ENCODE measurements at places on chromosomes 11 and 22.

GRCh38 chr22:30287648-30288418, 1.5 kb downstream of the CASTOR1 start:
- peak; percentile 80 for DNase-seq

- no peak for DNase-seq
Observed at GRCh38 chr22:28791841-28792490, 8.4 kb downstream of the XBP1 start.

- no peak for DNase-seq
Observed at GRCh38 chr22:27573280-27574001, 228.1 kb downstream of the MN1 start.

GRCh38 chr22:38428714-38429113, 26.3 kb downstream of the KCNJ4 start:
- DNase-seq, result no peak

DNA sequence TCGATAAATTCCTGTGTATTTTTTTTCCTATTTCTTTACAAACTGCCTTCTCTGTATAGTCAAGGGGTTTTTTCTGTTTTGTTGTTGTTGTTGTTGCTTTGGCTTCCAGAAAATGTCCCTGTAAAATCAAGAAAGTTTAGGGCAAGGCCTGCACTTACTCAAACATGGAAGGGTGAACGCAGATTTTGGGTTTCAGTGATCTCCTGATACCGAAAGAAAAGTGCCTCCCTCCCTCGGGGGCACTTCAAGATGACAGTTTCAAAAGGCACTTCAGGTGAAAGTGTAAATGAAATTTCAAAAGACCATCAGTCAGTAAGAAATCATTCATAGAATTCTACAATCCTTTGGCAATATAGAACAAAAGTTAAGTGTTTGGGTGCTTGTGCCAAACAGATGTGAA, 43.4 kb upstream of the TMPRSS4 start:
- DNase-seq, result no peak

DNA sequence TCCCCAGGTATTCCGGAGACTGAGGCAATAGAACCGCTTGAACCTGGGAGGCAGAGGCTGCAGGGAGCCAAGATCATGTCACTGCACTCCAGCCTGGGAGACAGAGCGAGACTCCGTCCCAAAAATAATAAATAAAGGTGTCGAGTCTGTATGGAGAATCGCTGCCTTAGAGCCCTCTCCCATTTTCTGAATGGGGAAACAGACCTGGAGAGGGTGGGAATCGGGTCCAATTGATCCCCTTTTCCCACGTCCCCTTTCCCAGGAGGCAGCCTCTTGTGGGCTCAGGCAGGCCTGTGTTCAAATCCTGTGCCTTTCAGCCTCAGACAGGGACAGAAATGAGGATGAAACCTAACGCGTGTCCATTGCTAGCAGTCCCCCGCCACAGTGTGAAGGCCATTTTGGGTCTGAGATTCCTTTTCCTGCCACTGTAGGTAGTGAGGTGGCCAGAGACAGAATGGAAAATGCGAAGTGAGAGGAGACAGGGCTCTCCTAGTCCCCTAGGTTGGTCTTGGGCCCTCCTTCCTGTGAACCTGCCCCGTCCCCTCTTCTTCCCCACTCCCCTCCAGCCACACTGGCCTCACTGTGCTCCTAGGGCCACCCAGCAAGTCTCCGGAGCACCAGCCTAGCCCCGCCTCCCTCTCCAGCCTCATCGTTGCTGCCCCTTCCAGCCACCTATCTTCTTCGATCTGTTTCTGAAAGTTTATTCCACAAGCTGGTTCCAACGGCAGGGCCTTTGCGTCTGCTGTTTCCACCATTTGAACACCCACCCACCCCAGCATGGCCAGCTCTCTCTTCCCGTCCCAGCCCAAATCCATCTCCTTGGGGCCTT, 2.7 kb upstream of the POLDIP3 start:
- no peak for DNase-seq

DNA sequence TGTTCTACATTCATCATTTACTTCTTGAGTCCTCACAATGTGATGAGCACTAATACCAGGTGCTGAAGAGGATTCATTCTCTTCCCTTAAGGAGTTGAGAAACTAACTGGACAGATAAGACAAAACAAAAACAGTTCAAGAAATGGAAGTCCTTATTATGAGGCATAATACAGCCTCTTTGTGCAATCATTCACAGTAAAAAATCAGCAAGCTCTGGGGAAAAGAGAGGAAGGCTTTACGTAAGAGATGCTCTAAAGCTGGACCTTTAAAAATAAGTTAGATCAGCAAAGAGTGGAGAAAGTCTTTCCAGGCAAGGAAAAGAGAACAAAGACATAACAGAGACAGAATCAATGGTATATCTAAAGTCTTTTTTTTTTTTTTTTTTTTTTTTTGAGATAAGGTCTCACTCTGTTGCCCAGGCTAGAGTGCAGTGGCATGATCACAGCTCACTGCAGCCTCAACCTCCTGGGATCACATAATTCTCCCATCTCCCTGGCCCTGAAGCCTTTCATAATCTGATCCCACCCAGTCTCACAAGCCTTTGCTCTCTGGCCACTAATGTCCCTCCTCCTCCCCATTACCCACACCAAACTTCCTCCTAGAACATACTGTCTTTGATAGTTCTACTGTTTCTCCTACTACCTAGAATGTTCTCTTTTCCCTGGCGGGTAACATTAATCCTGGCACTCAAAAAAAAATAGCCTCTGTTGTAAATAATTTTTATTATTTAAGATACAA, 40.9 kb downstream of the MRTFA start:
- DNase-seq, result no peak

- no peak for DNase-seq
Observed at GRCh38 chr11:7548659-7549274, 35.0 kb downstream of the PPFIBP2 start.

GRCh38 chr22:19930551-19931486, 10.8 kb upstream of the COMT start:
- no peak for DNase-seq

- no peak for DNase-seq
Observed at GRCh38 chr22:47322854-47323253, 560.4 kb downstream of the TBC1D22A start.

GRCh38 chr22:19038728-19039447, 83.3 kb downstream of the DGCR2 start:
- no peak for DNase-seq

DNA sequence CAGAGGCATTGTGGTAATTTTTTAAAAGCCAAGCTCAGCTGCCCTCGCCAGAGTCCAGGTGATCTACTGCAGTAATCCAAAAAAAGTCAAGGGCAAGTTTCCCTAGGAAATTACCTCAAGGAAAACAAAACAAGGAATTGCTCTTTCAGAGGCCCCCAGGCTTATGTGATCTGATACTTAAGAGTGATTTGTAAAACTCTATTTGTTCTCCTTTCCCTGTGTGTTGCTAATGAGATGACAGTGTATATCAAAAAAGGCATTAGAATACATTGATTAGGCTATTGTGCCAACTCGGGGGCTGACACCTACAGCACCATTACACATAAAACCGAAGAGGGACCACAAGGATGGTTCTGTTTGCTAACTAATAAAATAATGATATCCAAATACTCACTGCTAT, 44.5 kb upstream of the CHRM4 start:
- DNase-seq, result no peak

Data from stimulated activated CD4-positive, alpha-beta T cell treated with anti-CD3 and anti-CD28 coated beads, Interleukin-15, amount 100 ng/mL, for 1 hour (primary cell).